ENCODE measurements at places on chromosomes 7 and 10.

- no peak for DNase-seq
Measured at GRCh38 chr7:112361154-112361553, 89.1 kb upstream of the IFRD1 start.

- no peak for DNase-seq
Measured at GRCh38 chr10:43078175-43078985, 1.5 kb downstream of the RET start.

DNA sequence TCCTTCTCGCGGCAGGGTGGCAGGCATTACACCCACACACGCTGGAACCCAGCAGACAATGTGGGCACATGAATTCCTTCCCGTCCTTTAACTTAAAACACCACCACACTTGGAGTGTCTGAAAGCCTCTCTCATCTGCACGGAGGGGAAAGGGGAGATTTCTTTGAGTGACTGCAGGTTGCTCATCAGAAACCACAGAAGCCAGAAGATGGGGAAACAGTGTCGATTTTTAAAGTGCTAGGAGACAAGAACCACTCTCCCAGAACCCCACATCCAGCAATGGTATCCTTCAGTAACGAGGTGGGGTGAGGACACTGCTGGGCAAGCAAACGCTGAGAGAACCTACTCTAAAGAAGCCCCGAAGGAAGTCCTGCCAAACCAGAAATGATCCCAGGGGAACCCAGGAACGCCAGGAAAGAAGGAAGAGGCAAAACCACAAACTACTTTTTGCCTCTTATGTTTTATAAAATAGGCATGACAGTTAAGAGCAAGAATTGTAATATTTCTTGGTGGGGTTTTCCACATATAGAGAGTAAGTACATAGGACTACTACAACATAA is 254.3 kb downstream of the ELFN1 start:
- no peak for DNase-seq

DNA sequence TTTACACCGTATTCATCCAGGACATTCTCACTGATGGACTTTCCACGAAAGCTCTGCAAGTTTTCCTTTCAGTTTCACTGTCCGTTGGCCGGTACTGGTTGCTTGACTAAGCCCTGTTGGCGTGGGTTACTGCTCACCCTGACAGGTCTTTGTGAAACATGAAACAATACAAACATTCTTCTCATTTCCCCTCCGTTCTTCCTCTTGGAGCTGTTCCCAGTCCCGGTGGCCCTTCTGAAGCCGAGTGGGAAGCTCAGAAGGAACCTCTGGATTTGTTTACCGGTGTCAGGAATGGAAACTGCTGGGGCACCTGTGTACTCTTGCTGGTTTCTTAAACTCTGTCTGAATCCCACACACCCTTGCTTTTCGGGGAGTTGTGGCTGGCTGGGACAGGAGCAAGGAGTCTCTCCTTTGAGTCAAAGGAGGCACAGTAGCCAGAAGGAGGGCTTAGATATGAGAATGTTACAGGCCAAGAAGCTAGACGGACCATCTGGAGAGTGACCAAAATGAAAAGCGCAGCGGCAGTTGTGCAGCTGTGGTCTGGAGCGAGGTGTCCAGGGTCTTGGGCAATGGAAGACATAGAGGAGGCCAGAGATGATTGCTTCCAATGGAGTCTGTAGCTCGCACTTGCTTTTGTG is 45.7 kb downstream of the LYZL2 start:
- peak; percentile 88 for DNase-seq

DNA sequence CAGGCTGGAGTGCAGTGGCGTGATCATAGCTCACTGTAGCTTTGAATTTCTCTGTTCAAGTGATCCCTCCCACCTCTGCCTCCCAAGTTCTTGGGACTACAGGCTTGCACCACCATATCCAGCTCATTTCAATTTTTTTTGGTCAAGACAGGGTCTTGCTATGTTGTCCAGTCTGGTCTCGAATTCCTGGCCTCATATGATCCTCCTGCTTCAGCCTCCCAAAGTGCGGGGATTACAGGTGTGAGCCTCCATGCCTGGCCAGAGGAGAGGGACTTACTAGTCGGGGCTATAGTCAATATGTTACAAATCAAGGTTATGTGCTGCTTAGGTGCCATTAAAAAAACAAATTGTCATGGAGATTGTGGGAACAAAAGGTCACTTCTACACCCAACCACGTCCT is 105.3 kb upstream of the GALNT17 start:
- DNase-seq, result no peak

Measured in OCI-M1 (cell line).